ENCODE measurements at places on chromosomes 12 and 14. TPM values are rescaled to one million over a fixed set of nuclear protein-coding genes. Genes with fewer than 3 reads are reported as not detected.

- peak overlapping the region; percentile 57 for H3K4me3 ChIP-seq
- no peaks in the 10 kb centered on the region for H3K36me3 ChIP-seq
- DNase-seq, result peak; percentile 52
Measured at GRCh38 chr12:45730348-45731189, 1.1 kb downstream of the ARID2 start.

DNA sequence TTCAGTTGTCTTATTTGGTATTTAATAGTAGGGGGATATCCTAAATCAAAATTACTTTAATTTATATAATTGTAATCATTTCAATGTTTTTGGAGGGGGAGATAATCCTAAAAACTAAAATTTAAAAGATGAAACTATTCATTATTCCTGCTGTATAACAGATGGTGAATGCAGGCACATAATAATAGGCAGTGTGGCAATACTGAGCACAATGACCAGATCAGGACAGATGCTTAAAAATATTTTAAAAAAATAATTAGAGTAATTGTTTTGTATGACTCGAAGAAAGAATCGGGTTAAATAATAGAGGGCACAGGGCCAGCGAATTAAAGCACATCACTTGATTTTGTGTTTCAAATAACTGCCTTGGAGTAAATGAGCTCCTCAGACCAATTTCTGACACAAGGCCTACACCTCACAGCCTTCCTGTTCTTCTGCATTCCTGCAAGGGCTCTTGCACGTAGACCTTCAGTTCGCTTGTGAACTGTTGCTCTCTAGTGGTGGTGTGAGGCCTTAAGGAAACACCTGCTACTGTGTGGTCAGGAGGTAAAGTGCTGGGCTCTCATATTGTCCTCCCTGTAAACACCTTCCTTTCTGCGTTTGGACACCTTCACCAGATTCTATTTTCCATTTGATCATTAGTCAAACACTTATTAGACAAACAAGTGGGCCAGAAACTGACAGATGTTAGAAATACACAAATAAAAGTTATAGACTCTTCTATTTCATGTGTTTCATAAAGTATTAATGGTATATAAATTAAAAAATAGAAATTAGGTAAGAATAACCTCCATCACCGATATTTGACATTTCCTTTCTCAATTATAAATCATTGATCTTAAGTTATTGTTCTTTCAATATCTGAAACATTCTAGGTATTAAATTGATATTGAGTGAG lies 29.3 kb upstream of the KLRF1 start:
- H3K36me3 ChIP-seq, result no peaks in the 10 kb centered on the region
- no peaks in the 10 kb centered on the region for H3K4me1 ChIP-seq
- H3K27ac ChIP-seq, result no peak overlapping the region
- no peak overlapping the region for H3K4me3 ChIP-seq
- peak; percentile 64 for DNase-seq

RD3L gene
- total RNA-seq, result not detected

NR1H4 gene
- 12.7 TPM for total RNA-seq

SLC4A8 gene
- not detected for total RNA-seq
